ENCODE measurements at places on chromosomes 12 and 14.

DNA sequence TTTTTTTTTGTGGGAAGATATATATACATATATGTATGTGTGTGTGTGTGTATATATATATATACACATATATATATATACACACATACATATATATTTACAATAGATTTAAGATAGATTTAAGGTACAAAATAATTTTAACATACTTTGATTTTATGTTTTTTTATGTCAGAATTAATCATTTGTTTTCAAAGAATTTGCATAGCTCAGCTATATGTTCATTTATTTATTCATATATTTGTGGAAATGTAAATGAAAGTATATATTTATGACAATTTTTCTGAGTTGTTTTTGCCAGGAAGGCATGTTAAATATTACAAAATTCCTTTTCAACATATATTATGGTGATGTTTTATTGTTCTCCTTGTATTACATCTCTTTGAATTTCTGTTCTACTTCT, 887.4 kb upstream of the NOVA1 start:
- DNase-seq, result no peak

DNA sequence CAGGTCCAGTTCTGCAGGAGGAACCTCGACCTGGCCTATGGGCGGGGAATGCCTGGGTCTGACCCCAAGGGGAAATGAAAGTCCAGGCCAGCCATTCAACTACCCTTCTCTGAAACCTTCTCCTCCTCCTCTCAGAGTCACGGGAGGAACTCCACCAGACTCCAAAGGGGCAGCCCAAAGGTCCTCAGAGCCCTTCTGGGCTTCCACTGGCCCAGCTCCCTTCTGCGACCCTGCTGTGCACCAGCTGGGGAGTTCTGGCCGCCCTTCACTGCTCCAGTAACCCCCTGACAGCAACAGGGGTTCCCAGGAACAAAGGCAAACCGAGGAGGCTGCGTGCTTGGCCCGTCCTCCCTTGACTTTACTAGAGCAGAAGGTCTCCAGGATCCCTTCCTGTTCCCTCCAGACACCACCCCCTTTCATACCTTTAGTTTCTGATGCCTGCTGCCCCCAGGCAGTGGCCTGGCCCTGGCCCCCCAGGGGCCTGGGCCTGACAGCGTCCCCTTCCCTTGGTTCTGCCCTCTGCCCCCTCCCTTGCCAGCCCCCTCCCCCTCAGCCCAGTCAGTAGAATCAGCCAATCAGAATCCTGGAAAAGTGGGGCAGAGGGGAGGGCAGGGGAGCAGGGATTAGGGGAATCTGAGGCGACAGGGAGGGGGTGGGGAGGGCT, 850 bp upstream of the ZNF385A start:
- DNase-seq, result no peak

GRCh38 chr12:71746974-71747611, 7.6 kb upstream of the RAB21 start:
- peak; percentile 75 for DNase-seq

- DNase-seq, result no peak
Observed at GRCh38 chr14:95829321-95829720, 47.3 kb upstream of the TUNAR start.

GRCh38 chr12:25583545-25583944, 30.5 kb upstream of the LMNTD1 start:
- DNase-seq, result peak; percentile 4

- DNase-seq, result no peak
Observed at GRCh38 chr14:39109893-39110715, 4.0 kb upstream of the GEMIN2 start.

GRCh38 chr14:80933282-80933681, 8.3 kb downstream of the CEP128 start:
- no peak for DNase-seq

DNA sequence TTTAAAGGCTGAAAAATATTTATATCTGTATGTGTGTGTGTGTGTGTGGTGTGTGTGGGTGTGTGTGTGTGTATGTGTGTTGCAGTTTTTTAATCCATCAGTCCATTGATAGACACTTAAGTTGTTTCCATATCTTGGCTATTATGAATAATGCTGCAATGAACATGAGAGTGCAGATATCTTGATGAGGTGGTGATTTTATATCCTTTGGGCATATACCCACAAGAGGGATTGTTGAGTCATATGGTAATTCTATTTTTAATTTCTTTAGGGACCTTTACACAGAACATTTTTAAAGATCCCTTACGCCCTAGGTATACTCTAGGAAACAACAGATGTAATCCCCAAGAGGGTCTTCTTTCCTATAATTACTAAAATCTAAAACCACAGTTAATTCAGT, 154.5 kb upstream of the CLEC14A start:
- DNase-seq, result no peak

GRCh38 chr14:25953532-25954139, 644.2 kb downstream of the NOVA1 start:
- DNase-seq, result peak; percentile 62
